Esophagus squamous epithelium (tissue), 5 donors: ENCODE measurements at places on chromosomes 6 and 20. TPM values are rescaled to one million over a fixed set of nuclear protein-coding genes. Genes with fewer than 3 reads are reported as not detected.

SLC22A3 gene
- 10.5 TPM for total RNA-seq

JAG1 gene
- total RNA-seq: 89.6 TPM

TMEM63B gene
- 48.8 TPM for total RNA-seq

EYA2 gene
- total RNA-seq: 16.9 TPM

FRMD1 gene
- not detected for total RNA-seq

UNC5CL gene
- total RNA-seq: 0.48 TPM

SYTL3 gene
- total RNA-seq: 3.9 TPM

GRM1 gene
- not detected for total RNA-seq

SLC17A2 gene
- total RNA-seq: not detected

DNA sequence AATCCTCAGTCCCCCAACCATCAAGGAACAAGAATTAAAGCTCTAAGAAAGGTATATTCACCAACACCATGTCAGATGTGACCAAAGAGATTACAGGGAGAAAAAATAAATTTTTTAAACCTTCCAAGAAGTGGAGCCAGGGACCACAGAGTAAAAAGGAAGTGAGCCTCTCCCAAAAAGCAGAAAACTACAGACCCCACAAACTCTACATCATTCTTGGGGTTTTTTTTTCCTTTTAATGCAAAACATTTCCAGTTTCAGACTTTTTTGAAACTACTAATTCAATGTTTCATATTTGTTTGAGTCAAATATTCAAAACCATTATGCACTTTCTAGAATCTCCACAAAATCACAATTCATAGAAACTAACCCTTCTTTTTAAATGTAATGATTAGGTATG is 6.8 kb upstream of the IL17F start:
- DNase-seq: no peak
- no peak overlapping the region for H3K27ac ChIP-seq
- H3K4me3 ChIP-seq: no peak overlapping the region
- H3K4me1 ChIP-seq: no peaks in the 10 kb centered on the region

DNA sequence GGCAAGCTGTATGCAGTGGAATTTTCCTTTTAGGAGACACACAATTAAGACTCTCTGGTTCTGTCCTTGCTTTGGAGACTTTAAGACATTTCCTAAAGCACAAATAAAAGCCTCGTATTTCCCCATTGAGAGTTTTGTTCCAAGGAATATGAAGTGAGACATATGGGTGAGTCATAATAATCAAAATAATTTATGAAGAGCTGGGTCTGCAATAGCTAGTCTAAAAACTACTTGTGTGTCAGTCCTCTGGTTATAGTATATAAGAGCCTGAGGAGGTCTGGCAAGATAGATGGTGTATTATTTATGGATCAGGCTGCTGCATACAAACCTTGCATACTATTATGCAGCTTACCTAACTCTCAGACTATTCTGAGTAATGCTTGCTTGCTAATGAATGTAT is 142.6 kb downstream of the ADGRG6 start:
- no peaks in the 10 kb centered on the region for H3K4me1 ChIP-seq
- H3K36me3 ChIP-seq: no peaks in the 10 kb centered on the region
- H3K27ac ChIP-seq: no peak overlapping the region
- no peak for DNase-seq
- no peak overlapping the region for H3K4me3 ChIP-seq
- no peaks in the 10 kb centered on the region for H3K27me3 ChIP-seq

DNA sequence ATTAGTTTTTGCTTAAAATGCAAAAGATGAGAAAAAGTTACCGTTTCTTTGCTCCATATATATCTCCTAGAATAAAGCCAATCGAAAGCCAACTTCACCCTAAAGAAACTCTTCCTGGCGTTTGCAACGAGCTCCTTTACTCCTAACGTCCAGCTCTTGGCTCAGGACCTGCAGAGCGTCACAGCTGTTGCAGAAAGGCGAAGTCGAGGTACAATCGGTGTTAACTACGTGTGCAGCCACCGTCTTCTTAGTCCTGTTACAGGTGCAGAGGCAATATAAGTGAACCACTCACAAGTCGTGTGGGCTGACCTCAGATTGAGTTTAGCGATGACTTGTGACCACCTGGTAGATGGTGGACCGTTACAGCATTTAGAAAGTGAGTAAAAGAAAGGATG is 113.1 kb downstream of the TRIM27 start:
- no peaks in the 10 kb centered on the region for H3K4me1 ChIP-seq
- H3K36me3 ChIP-seq: no peaks in the 10 kb centered on the region
- DNase-seq: no peak
- no peak overlapping the region for H3K4me3 ChIP-seq
- H3K27ac ChIP-seq: no peak overlapping the region

- H3K27me3 ChIP-seq: no peaks in the 10 kb centered on the region
- no peaks in the 10 kb centered on the region for H3K36me3 ChIP-seq
- H3K4me3 ChIP-seq: no peak overlapping the region
- DNase-seq: no peak
- no peaks in the 10 kb centered on the region for H3K4me1 ChIP-seq
Measured at GRCh38 chr6:55568808-55569439, 10.1 kb downstream of the HMGCLL1 start.

DNA sequence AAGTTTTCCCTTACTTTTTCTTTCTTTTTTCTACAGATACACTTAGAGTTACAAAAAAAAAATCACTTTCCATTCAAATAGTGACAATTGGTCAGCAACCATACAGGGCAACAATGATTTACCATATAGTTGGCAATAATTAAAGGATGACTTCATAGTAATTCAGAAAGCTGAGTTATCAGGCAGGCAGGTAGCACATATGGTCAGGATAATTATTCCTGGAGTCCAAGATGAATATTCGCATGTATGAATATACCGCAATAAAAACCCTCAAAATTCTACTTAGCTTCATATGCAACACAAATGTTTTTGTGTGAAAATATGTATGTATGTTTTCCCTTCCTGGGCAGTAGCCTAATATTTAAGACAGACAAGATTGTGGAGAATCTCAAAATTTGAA is 34.5 kb downstream of the COL19A1 start:
- H3K27me3 ChIP-seq: no peaks in the 10 kb centered on the region
- DNase-seq: no peak
- no peak overlapping the region for H3K27ac ChIP-seq
- no peaks in the 10 kb centered on the region for H3K36me3 ChIP-seq

GRCh38 chr6:156395276-156395675 is 381.9 kb upstream of the ARID1B start:
- H3K4me3 ChIP-seq: no peak overlapping the region
- H3K27ac ChIP-seq: no peak overlapping the region
- H3K36me3 ChIP-seq: no peaks in the 10 kb centered on the region
- H3K27me3 ChIP-seq: no peaks in the 10 kb centered on the region
- H3K4me1 ChIP-seq: peaks cover 3% of the 10 kb centered on the region
- no peak for DNase-seq

DNA sequence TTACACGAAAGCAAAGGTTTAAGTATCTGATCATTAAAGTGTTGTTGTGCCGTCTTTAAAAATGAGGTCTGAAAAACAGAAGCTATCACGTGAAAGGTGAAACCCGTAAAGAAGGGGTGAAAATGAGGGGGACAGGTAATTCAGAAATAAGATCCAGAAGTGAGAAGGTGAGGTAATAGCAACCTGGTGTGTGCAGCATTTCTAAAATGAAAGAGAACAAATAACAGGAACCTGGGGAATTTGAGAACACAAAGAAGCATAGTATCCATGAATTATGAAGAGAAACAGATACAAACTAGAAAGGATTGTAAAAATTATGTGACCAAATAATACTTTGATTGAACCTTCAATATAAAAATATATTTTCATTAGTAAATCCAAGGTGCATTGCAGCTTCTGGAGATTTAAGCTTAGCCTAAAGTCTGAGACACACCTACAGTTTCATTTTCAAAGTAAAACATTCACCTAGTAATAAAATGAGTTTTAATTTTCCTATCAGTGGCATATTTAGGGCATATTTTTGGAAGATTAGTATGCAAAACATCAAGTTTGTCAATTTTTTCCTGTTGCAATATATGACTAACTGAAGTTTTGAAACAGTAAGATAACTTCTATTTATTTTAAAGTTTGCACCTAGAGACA is 1.4 kb downstream of the HEY2 start:
- H3K4me1 ChIP-seq: peaks cover 13% of the 10 kb centered on the region
- no peak for DNase-seq
- H3K27ac ChIP-seq: no peak overlapping the region
- H3K4me3 ChIP-seq: peak overlapping the region; percentile 73
- H3K27me3 ChIP-seq: no peaks in the 10 kb centered on the region

GRCh38 chr20:16714751-16715150 is 15.1 kb upstream of the SNRPB2 start:
- no peaks in the 10 kb centered on the region for H3K27me3 ChIP-seq
- H3K4me1 ChIP-seq: no peaks in the 10 kb centered on the region
- H3K36me3 ChIP-seq: no peaks in the 10 kb centered on the region
- no peak for DNase-seq

- H3K27me3 ChIP-seq: no peaks in the 10 kb centered on the region
- no peak for DNase-seq
- no peak overlapping the region for H3K27ac ChIP-seq
- peaks cover 10% of the 10 kb centered on the region for H3K4me1 ChIP-seq
- no peak overlapping the region for H3K4me3 ChIP-seq
- no peaks in the 10 kb centered on the region for H3K36me3 ChIP-seq
Measured at GRCh38 chr6:129621252-129621651, 88.7 kb downstream of the ARHGAP18 start.

DNA sequence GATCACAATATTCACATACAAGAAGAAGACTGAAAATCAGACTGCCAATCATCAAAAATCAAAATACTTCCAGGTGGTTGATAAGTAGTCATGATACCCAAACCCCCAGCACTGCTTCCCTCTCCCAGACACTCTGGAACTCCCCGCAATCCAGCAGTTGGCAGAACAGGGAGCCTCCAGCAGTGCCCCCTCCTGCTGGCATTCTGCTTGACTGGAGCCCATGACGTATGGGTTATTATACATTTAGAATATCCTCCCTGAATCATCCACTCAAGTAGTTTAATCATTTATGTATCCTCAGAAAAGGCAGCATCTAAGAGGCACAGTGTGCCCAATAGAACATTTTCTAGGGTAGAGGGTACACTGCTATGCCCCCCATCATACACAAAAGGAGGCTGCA is 9.3 kb upstream of the OGFRL1 start:
- no peak overlapping the region for H3K4me3 ChIP-seq
- no peak for DNase-seq
- H3K27me3 ChIP-seq: no peaks in the 10 kb centered on the region
- H3K4me1 ChIP-seq: no peaks in the 10 kb centered on the region
- H3K36me3 ChIP-seq: no peaks in the 10 kb centered on the region
- no peak overlapping the region for H3K27ac ChIP-seq

DNA sequence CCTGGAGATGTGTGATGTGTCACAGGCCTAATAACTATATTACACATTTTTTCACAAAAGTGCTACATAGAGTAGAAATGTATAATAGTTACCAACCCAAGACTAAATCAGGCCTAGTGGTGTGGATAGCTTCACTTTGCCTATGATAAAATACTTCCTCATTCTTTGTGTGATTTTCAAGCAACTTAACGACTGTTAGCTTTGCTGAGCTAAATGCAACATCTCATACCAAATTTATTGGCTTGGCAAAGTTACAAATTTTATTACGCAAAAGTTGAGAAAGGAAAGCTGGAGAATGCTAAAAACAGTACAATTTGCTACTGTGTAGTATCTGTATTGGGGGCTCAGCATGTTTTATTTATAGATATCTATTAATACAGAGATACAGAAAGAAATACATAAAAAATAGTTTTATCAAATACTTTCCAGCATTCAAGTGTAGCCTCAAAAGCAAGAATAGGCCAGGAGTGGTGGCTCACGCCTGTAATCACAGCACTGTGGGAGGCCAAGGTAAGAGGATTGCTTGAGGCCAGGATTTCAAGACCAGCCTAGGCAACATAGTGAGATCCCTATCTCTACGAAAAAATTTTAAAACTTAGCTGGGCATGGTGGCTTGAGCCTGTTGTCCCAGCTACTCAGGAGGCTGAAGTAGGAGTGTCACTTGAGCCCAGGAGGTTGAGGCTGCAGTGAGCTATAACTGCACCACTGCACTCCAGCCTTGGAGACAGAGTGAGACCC is 3.6 kb upstream of the EDN1 start:
- no peaks in the 10 kb centered on the region for H3K27me3 ChIP-seq
- no peak overlapping the region for H3K27ac ChIP-seq
- DNase-seq: no peak
- no peak overlapping the region for H3K4me3 ChIP-seq

DNA sequence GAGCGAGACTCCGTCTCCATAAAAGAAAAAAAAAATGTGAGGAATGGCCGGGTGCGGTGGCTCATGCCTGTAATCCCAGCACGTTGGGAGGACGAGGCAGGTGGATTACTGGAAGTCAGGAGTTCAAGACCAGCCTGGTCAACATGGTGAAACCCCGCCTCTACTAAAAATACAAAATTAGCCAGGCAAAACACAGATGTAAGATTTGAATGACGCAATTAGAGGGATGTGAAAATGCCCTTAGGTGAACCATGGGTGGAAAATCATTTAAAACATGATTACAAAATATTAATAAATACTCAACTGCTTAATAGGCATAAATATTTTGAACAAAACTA is 20.9 kb downstream of the COL9A3 start:
- H3K27me3 ChIP-seq: peaks cover 22% of the 10 kb centered on the region
- no peaks in the 10 kb centered on the region for H3K36me3 ChIP-seq
- H3K27ac ChIP-seq: no peak overlapping the region
- no peak for DNase-seq
- peaks cover 4% of the 10 kb centered on the region for H3K4me1 ChIP-seq
- no peak overlapping the region for H3K4me3 ChIP-seq

- no peaks in the 10 kb centered on the region for H3K4me1 ChIP-seq
- no peaks in the 10 kb centered on the region for H3K27me3 ChIP-seq
- H3K27ac ChIP-seq: no peak overlapping the region
- no peak for DNase-seq
Measured at GRCh38 chr20:58461899-58462298, 53.3 kb downstream of the APCDD1L start.
